ENCODE measurements at places on chromosomes 2 and 18.

DNA sequence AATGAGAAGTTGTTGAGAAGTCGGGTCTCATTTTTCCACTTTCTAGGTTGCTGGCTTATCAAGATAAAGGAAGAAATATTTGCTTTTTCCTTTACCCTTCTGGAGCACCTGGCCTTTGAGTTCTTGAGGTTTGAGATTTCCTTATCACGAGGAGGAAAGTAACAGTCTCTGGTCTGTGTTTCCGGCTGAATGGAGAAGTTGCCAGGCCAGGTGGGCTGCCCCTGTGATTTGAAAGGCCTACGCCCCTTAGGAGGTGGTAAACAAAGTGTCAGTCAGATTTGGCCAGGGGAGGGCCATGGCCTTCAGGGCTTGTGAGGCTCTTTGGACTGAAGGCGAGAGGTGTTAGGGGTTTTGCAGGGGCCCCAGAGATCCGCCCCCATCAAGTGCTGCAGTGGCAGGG lies 156.7 kb upstream of the HAAO start:
- peak; percentile 76 for DNase-seq

DNA sequence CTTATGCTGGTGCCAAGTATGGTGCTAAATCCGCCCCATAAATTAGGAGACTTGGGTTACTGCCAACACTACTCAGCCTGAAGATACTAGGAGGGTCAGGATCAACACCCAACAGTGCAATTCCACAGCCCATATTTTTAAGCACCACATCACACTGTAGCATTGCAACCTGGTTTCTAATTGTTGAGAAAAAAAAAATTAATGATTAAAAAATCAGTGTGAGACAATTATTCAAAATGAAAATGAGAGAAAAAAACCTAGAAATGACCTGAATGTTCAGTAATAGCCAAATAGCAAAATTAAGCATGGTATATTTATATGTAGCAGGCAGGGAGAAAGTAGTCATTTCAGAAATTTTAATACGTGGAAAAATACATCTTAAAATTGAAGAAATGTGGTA lies 29.2 kb upstream of the HNRNPLL start:
- no peak for DNase-seq

DNA sequence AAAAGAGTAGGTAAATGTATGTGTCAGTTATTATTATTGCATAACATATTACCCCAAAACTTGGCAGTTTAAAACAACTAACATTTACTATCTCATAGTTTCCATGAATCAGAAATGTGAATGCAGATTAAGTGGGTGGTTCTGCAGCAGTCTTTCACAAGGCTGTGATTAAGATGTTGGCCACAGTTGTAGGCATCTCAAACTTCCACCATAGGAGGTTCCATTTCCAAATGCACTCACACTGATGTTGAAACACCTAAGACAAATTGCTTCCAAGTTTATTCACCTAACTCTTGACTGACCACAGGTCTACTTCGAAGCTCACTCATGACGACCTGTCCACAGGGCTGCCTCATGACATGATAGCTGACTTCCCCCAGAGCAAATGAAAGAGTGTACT lies 360.8 kb downstream of the GRB14 start:
- peak; percentile 2 for DNase-seq

DNA sequence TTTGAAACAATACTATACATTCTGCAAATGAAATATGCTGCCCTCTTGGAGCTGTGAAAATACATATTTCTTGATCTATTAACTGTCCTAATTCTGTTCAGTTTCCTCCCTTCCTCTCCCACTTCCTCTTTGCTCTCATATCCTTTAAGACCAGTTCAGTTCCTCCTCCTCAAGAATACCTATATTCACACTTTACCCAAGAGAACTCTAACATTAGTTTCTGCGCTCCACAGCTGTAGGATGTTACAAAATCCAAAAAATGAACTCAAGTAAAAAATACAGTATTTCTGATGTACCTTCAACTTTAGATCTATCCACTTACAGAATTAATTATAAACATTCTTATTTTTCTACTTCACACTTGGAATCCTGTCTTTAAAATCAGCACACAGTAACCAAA lies 5.4 kb downstream of the ITSN2 start:
- no peak for DNase-seq

DNA sequence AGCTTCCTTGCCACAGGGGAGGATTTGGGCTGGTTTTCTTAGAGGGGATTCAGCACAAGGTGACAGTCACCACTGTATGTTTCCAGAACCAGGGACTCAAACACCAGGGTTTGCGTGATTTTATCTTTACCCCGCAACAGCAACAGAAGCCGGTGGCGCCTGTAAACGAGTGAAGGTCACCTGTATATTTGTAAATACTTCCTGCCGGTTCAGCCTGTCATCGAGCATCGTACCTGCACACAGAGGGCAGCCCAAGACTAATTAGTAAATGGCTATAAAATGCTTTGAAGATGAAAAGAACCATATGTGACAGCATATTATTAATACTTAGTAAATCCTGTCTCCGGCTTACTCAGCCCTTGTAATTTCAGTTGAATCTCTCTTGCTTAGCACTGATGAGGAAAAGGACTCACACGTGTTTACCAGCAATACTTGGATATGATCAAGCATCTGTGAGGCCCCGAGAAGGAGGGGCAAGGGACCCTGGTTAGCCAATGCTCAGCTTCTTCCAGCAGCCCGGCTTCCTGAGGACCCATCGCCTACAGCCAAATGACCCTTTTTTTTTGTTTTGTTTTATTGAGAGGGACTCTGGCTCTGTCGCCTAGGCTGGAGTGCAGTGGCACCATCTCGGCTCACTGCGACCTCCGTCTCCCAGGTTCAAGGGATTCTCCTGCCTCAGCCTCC lies 51.3 kb upstream of the FOSL2 start:
- no peak for DNase-seq

GRCh38 chr2:112634153-112634873 lies 11.4 kb upstream of the SLC20A1 start:
- no peak for DNase-seq

GRCh38 chr2:239153806-239154591 lies 246.8 kb downstream of the HDAC4 start:
- DNase-seq = no peak

GRCh38 chr2:85783796-85784195 lies 30.0 kb downstream of the ATOH8 start:
- DNase-seq = no peak

- DNase-seq = peak; percentile 12
Measured at GRCh38 chr2:152189622-152190495, 14.3 kb upstream of the STAM2 start.

- no peak for DNase-seq
Measured at GRCh38 chr18:27724362-27724761, 452.6 kb downstream of the CDH2 start.

DNA sequence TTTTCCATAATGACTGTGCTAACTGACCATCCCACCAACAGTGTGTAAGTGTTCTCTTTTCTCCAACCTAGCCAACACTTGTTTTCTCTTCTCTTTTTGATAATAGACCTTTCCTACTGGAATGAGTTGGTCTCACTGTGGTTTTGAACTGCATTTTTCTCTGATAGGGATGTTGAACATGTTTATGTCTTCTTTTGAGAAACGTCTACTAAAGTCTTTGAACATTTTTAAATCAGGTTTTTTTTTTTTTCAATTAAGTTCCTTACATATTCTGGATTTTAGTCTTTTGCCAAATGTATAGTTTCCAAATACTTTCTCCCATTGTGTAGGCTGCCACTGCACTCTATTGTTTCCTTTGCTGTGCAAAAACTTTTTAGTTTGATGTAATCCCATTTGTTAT lies 405.5 kb upstream of the FIGN start:
- DNase-seq = no peak

- no peak for DNase-seq
Measured at GRCh38 chr18:24846138-24846537, 385.7 kb downstream of the HRH4 start.

DNA sequence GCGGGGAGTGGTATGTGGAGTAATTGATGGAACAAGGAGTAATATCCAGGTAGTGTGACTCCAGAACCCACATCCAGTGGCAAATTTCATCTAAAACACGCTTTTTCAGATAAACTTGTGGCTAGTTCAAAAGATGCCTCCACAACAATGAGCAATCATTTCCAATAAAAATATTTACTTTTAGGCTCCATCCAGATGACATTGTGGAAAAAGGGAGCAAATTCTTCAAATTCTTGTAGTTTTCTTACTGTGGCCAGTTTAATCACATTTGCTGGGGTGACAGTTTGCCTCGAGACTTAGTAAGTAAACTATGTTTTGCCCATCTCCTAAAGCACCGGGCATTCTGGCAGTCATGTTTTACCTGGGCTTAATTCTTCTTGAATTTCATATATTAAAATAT lies 243.6 kb downstream of the IRS1 start:
- no peak for DNase-seq

Data from HL-60 (cell line).